GM23338 (cell line): ENCODE measurements at places on chromosomes 16 and 17.

DNA sequence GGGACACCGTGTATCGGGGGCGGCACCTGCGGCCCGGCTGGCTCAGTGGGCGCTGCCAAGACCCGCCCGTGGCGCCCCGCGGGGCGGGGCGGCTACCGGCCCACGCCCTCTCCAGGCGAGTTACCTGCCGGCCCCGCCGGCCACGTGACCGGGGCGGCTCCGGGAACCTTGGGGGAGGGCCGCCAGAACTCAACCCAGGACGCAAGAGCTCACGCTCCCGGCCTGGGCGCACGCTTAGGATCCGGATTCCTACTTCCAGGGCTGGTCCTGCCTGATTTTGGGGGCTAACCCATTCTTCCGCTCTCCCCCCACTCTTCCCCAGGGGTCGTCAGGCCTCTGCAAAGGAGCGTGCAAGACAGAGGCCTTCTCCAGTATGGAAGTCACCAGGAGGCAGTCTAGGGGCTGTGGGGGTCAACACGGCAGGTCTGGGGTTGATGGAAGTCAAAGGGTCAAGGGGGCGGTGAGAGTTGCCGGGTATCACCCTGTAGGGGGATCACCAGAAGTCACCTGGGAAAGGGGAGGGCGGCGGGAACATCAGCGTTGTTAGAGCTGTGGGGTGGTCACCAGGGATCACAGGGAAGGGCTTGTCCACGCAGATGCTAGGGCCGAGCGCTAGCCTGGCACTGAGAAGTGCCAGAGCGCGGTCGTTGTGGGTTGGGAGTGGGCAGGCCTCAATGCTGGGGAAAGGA lies 354 bp upstream of the ESRP2 start:
- DNase-seq, result peak; percentile 85

DNA sequence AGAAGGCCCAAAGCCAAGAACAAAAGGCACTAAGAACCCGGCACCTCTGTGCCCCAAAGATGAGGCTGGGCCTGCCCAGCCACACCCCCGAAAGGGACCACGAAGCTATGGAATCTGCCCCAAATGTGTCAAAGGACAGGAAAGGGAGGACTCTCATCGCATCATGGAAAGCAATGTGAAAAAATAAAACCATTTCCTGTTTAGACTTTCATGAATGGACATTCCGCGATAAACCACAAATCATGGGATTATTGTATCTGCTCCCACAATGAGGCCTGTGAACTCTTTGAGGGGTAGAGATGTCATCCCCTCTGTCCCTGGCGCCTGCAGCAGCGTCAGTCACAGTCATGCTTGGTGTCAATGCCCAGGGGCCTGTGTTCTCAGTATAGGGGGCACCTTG lies 135.0 kb downstream of the COPRS start:
- no peak for DNase-seq

DNA sequence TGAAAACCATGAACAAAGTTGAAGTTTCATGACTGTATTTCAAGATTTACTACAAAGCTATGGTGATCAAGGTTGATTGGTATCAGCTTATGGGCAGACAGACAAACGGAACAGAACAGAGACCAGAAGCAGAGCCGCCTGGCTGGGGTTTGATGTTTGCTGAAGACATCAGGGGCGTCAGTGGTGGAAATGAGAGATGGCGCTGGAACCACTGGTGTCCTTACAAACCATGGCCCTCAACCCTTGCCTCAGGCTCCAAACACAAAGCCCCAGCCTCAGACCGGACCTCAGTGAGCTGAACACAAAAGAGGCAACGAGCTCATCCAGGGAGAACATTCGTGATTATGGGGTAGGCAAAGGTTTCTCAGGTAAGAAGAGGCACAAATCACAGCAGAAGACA lies 113.0 kb upstream of the METRNL start:
- DNase-seq, result no peak

DNA sequence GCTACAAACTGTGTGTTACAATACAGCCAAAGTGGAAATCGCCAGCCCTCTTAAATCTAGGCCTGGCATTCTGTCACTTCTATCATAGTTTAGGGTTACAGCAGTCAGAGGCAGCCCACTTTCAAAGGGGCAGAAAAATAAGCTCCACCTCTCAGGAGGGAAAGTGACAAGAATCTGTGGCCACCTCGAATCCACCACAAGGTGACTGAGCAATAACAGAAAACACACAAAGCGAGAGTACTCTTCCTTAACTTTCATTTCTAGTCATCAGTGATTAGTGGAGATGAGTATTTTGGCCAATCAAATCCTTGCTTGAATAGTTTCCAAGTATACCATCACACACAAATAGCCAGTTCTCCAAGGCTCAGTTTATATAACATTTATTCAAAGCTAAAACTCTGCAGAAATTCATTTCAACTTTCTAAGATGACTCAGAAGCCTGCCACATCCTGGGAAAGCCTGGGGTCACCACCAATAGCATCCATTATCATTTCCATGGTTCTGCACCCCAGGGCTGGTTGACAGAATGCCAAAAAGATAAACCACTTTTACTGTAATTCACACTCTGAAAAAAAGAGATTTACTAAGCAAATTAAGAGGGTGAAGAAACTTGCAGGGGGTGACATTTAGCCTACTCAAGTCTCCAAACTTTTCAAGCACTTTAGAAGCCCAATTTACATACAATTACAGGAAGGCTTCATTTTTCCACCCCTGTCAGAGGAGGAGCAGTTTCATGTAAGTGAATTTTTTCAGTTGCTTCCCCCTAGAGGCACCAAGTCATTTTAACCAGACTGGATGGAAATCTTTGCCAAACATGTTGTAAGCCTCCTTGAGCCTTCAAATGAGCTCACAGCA lies 66.8 kb downstream of the SALL1 start:
- no peak for DNase-seq

- peak; percentile 56 for DNase-seq
Measured at GRCh38 chr16:54282928-54283724, 3.5 kb downstream of the IRX3 start.
